Right lung (tissue), 10 donors: ENCODE measurements at places on chromosomes 16 and 17. TPM values are rescaled to one million over a fixed set of nuclear protein-coding genes. Genes with fewer than 3 reads are reported as not detected.

DNA sequence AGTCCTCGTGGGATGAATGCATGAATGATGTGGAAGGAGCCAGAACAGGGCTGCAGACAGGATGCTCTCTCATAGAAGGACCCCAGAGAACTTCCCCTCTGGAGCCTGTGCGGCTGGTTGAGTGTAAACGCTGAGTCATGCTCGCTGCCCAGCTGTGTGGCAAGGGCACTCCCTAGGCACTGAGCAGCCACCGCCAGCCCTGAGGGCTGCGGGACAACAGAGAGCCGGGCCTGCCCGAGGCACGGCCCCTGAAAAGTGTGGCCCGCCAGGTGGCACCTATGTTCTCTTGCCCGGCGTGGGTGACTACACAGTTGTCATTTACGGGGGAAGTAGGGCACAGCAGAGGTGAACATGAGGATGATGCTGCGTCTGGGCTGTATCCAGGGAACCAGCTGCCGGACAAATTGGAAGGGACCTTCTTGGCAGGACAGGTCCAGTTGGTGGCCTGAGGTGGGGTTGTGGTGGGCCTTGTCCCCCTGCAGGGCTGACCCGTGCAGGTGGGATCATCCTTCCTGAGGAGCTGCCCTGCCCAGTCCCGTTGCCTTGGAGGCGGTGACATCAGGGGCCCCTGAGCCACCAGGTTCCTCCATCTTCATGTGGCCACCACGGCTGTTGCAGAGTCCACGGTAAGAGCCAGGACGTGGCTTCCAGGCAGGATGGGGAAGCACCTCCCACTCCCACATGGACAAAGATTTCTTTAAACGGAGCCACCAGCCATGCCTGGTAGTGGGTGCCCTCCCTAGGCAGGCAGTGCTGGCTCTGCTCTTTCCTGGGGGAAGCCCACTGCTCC lies 94.8 kb upstream of the CBX4 start:
- DNase-seq: no peak

- DNase-seq: no peak
Measured at GRCh38 chr17:75979705-75980187, 706 bp downstream of the TEN1 start.

The C16orf87 gene
- polyA plus RNA-seq: 23.3 TPM

GRCh38 chr17:59093145-59093701 lies 13.5 kb downstream of the TRIM37 start:
- no peak for DNase-seq

- no peak for DNase-seq
Measured at GRCh38 chr16:12356632-12357340, 380.3 kb downstream of the SNX29 start.

GRCh38 chr17:35947156-35947585 lies 3.7 kb upstream of the LYZL6 start:
- DNase-seq: no peak
